ENCODE measurements at places on chromosomes 6 and 20.

DNA sequence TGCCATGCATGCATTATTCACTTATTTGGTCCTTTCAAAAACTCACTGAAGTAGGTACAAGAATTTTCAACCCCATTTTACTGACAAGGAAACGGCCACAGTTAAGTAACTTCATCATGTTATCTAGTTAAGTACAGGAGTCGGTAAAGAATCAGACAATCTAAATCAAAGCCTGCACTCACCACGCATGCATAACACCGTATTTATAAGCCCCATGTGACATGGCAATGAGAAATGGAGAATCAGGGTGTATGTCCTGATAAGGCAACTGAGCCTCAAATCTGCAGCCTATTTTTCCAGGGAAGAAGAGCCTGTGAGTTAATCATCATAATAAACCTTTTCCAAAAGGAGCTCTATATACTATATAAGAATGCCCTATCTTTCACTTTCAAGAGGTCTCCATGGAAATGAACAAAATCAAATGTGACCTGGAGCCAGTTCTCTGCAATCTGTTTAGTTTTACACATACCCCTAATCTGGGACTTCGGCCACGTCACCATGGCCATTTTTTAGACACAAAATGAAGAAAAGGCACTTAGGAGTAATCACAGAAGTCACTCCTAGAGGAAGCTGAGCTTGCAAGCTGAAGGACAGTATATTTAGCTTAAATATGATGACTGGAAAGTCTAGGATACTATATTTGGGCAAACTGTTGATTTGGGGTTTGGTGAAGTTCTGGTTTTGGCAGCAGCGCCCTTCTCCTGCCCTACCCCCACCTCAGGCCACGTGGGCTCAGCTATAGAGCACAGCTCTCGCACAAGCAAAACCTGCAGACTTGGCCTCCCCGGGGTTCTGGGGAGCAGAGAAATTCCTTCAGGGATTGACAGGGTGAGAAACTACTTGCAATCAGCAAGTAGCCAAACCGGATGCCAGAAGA is 19.2 kb downstream of the TRAM2 start:
- no peak for DNase-seq

GRCh38 chr20:33211817-33212424 is 5.2 kb upstream of the BPIFA3 start:
- DNase-seq: peak; percentile 68

DNA sequence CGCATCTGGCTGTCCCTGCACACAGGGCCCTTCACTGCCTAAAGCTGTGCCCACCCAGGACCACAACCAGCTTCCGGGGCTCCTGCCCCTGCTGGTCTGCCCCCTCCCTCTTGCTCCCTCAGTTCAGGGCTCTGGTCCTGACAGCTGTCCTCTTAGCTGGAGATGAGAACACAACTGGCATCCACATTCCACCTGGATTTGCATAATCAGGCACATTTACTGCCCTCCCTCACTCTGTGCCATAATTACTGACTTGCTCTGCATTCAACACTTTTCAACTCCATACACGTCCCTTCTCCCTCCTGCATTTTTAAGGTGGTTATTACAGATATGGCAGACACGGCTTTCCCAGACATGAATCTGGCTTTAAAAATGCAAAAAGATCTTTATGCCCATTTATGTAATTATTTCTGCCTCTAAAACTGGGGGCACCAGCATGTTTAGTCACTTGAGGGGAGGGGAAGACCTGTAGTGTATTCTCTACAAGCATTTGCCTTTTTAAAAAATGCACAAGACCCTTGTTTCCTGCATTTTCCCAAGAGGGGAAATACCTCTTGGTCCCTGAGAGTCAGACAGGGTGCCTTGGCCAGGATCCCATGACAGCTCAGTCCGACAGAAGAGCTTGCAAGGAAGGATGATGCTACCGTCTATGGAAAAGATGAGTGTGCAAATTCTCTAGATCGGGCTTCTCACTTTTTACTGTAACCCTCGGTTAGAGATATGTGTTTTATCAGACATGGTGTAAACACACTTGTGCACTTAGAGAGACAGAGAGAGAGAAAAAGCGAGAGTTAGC is 401.8 kb downstream of the PREX1 start:
- no peak for DNase-seq

DNA sequence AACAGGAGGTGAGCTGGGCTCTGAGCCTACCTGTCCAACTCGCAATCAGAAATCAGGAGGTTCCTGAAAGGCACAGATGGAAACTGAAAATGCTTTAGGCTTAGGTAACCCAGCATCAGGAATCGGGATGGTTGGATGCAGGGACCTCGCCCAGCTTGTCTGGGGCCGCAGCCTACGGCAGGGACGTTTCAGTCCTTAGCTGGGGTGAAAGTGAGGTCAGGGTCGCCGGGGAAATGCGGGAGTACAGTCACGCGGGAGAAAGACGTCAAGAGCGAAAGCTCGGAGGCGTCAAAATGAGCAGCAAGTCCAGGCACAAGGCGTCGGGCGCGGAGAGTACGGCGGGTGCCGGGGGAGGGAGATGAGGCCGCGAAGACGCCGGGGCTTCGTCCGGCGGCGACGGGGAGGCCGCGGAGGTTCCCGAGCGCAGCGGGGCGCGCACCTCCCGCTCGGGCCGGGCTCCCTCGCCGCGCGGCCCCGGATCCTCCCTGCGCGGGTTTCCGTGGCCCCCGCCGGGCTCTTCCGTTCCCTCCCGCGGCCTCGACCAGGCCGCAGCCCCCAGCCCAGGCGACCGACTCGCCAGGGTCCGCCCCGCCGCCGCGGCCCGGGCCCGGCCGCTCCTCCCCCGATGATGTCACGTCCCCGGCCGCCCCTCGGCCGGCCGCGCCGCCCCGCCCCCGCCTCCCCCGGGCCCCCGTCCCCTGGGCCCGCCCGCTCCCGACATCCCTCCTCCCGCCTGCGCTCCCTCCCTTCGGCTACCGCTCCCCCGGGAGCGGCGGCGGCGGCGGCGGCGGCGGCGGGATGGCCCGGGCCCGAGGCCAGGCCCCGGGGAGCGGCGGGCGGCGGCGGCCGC is at the start of gene EBF4:
Gene EBF4 (plus strand): TSS at position 745 of the 850 bp plus-strand sequence. CDS start 866 bp downstream, outside the sequence.
- DNase-seq: peak; percentile 47

Measured in Ammon's horn (tissue), 1 donor.